Thymus (tissue), 14 donors: ENCODE measurements at places on chromosomes 5 and 9.

DNA sequence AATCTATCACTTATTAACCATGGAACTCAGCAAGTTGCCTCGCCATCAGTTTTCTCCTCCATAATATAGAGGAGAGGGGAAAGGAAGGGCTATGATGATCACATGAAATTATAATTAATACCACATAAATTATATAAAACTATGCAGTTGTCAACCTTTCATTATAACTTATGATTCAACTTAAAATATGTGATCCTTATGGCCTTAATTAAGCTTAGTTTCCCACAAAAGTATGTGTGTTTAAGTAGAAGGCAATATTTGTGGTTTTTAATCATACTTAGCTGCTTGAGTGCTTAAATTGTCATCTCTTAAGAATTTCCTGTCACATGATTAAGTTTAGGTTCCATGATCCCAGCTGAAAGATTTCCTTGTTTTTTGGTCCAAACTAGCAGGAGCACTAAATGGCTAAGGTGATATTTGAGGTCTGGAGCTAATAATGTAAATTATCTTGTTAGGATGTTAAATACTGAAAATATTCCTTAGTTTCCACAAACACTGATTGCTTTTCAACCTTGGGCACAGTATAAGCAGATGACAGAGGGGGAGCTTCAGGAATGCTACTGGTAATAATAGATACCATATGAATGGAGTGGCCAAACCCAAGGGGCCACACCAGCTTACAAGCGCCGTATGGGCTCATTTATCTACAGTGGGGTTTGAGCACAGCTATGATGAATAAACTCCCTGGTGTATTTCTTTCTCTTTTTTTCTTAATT, 26.4 kb upstream of the F2R start:
- no peak for DNase-seq

DNA sequence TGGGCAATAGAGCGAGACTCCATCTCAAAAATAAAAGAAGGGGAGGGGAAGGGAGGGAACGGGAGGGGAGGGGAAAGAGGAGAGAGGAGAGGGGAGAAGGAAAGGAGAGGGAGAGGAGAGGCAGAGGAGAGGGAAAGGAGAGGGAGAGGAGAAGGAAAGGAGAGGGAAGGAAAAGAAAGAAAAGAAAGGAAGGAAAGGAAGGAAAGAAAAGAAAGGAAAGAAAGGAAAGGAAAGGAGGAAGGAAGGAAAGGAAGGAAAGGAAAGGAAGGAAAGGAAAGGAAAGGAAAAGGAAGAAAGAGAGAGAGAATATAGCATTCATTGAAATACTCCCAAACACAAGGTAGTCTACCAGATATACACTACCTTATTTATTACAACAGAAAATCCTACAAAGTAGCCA, 44.8 kb downstream of the SUSD1 start:
- no peak for DNase-seq

- DNase-seq, result no peak
Measured at GRCh38 chr5:169904059-169904458, 76.2 kb downstream of the INSYN2B start.

GRCh38 chr9:124140941-124141568, 116.7 kb upstream of the NEK6 start:
- DNase-seq, result no peak

DNA sequence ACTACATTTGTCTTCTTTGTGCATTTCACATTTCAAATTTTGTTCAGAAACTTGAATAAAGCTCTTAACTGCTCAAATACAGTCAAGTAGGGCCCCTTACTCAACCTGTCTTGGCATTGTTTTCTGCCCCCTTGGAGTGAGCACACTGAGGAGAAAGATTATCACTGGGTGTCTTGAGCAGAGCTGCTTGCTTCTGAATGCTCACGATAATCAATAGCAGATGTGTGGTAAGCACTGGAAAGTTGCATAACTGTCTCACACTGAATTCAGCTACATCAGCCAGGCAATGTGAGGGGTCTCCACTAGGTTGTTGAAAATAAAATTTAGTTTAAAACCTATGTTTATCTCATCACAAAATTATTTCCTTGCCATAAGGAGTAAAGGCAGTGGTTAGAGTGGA, 7.8 kb upstream of the TNFAIP8 start:
- no peak for DNase-seq

DNA sequence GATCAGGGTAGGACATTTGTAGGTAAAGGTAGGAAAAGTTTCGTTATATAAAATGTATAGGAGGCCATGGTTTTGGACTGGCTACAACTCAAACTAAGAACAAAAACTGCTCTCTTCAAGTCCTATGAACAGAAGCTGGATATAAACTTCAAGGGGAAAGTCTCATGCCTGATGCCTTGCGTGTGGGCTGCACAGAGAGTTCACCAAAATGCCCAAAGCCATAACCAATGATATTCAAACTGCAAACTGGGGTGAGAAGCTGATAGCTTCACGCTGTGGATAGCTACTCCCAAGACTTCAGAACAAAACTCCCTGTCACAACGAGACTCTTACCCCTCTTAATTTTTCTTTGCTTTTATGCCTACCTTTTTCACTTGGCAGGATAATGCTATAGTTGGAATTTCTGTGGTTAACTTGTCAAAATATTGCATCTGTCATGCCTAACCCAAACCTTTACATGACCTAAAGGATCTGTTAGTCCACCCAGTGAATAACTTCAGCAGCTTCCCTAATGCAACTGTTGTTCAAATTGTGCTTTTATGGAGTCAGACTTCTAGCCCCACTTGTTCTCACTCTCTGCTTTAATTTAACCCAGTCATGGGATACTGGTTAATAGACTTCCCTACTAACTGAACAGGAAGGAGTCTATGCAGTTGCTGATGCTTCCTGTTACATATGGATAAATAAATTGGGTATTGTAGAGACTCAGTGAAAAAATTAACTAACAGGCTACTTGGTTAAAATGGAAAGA, 71.9 kb downstream of the SFXN1 start:
- no peak for DNase-seq
